Ovary (tissue), 10 donors: ENCODE measurements at places on chromosomes 7 and 10. TPM values are rescaled to one million over a fixed set of nuclear protein-coding genes. Genes with fewer than 3 reads are reported as not detected.
A peak's percentile ranks its signal among the peaks of the same experiment; 100 is the strongest.

Gene TMEM229A
- polyA plus RNA-seq: 0.22 TPM

Gene IFIT2
- 6.4 TPM for polyA plus RNA-seq

DNA sequence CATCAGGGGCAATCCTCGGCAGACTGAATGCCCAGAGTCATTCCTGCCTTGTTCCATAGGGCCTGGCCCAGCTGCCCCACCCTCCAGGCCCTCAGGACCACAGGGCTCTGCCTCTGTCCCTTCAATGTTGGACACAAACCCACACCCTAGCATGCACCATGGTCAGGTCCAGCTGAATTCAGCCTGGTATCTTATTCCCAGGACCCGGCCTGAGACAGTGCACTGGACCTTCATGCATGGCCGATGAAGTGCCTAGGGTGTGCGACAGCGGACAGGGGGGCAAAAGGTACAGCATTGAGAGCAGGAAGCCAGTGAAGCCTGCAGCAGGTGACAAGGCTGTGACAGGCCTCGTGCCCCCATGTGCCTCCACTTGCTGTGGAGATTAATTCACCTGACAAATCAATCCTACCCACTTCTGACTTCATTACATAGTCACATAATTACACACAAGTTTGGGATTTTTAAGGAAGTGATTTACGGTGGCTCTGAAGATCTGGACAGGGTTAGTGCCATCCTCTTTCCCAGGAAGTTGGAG lies 261.9 kb downstream of the GRID1 start:
- DNase-seq: no peak

Gene GPR26
- polyA plus RNA-seq: not detected

DNA sequence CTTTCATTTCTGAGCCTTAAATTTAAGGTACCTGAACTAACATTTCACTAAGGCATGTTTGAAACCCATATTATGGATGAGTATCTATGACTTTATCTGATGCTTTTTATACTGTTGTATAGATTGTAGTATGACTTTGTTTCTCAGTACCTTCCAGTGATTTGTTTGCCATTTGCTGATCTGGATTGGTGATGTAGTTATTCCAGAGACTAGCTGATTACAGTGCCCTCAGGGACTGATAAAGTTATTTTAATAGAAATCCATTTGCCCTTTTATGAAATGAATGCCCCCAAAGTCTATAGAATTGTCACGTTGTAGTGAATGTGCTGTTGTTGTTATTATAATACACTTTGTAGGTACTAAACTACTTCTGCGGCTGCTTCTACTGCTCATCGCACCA lies 385.4 kb upstream of the LRGUK start:
- DNase-seq: no peak

DNA sequence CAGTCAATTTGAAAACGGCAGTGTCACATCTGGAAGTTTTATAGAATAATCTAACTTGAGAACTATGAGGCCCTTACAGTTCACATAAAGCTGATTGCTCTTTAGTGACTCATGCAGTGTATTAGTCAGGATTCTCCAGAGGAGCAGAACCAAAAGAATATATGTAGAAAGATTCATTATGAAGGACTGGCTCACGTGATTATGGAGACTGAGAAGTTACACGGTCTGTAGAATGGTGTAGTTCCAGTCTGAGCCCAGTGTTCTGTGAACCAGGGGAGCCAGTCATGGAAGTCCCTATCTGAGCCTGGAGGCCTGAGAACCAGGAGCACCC lies 21.5 kb downstream of the RBM33 start:
- DNase-seq: no peak

DNA sequence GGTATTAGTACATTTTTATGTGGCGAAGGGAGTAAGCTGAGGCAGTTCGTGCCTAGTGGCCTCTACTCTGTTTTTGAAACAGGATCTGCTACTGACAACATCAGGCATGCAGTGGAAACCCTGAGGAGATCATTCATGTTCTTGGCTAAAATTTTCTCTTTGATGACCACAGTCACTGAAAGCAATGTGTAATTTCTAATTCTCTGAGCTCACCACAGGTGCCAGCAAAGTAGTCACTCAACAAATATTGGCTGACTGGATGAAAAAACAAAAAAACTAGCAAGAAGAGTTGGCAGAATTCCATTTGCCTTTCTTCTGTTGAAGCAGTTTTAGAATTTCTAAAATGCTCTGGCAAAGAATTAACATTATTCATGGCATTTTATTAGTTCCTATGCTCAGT lies 176.5 kb upstream of the KCTD7 start:
- DNase-seq: no peak

DNA sequence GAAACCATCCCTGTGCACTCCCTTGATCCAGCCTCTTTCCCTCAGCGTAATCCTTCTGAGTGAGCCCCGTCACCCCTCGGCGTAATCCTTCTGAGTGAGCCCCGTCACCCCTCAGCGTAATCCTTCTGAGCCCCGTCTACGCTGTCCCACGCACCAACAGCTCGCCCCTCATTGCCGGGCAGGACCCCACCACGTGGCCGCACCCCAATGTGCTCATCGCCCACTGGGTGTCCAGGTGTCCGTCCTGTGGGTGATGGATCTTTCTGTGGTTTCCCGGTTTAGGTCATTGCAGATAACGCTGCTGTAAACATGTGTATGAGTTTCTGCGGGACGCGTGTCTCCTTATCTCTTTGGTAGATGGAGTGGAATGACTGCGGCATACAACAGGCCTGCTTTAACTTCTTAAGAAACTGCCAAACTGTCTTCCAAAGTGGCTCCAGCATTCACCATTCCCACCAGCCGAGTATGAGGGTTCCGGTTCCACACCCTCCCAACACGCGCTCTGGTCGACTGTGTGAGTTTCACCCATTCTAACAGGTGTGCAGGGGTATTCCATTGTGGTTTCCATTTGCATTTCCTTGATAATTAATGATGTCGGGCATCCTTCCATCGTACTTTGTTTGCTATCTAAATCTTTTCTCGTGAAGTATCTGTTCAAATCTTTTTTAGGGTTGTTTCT lies 42.1 kb upstream of the NKX6-2 start:
- DNase-seq: no peak

Gene STEAP4
- 36.9 TPM for polyA plus RNA-seq

DNA sequence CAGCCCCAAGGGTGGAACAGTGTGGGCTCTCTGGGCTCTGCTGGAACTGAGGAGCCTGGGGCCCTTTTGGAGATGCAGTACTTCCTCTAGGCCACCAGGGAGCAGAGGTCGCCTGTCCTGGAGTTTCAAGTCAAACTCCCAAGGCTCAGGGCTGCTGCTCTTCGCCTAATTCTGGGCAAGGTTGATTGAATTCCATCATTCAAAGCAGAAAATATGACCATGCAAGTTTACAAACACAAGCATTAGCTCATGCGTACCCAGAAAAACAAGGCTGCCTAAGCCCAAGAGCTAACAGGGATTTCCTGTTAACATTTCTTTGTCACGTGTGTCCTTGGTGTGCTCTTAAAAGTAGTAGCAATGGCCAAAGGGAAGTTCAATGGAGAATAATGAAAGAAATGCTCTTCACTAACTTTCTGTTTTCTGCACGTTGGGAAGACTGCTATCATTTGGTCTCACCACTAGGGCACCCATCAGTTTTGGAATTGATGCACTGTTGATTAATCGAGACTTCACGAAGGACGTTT lies 20.1 kb downstream of the LDB3 start:
- DNase-seq: peak; percentile 55

- peak; percentile 53 for DNase-seq
These were observed 60.6 kb upstream of the MSMB start for GRCh38 chr10:46106410-46107255.

DNA sequence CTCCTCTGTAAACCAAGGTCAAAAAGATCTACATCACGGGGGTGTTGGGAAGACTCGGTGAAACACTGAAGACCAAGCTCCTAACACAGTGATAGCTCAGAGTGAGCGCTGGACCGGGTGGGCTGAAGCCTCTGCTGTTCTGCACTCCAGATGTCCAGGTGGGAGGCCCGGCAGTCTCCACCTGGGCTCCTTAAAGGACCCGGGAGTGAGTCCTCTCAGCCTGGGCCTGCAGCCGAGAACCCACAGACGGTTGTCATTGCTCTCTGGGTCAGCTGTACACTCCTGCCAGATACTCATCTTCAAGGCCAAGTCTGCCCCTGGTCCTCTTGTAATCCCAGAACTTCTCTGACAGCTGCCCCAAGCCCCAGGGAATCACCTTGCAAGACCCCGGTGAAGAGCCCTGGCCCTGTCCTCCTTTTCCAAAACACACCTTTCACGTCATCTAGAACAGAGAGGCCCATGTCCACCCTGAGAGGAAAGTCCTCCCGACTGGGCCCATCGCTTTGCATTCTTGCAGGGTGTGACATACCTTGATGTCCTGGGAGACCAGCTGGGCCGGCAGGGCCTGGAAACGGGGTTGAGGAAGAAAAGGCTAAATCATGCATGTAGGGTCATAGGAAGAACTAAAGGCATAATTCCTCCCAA lies 43.7 kb downstream of the COL17A1 start:
- no peak for DNase-seq

Gene ODAD2
- 2.5 TPM for polyA plus RNA-seq

Gene PTF1A
- polyA plus RNA-seq: not detected

GRCh38 chr10:126599949-126600682 lies 70.4 kb downstream of the C10orf90 start:
- DNase-seq: no peak

DNA sequence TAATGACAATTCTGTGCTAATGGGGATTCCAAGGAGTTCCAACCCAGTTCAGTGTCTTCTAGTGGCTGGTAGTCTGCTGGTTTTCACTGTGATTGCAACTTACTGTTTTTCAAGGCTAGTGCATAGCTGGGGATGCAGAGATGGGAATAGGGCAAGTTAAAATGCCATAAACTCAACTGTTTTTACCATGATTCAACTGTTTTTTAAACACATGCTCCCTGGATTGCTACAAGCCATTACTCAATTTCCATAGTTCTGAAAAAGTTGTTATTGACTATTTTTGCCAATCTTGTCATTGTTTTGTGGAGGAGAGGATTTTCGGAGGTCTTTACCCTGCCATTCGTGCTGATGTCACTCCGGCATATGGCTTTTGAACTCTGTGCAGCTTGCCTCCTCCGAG lies 245.3 kb downstream of the SUGCT start:
- DNase-seq: no peak

Gene C10orf88
- polyA plus RNA-seq: 6.2 TPM
